Dermis microvascular lymphatic vessel endothelial cell (primary cell): ENCODE measurements at places on chromosomes 2 and 18. TPM values are rescaled to one million over a fixed set of nuclear protein-coding genes. Genes with fewer than 3 reads are reported as not detected.

IGFBP2 gene
- 53.0 and 54.5 TPM in 2 replicates for total RNA-seq

SCG2 gene
- not detected in 2 replicates for total RNA-seq

CD28 gene
- under 0.01 TPM in 2 replicates for total RNA-seq

OTOF gene
- 20.7 and 20.8 TPM in 2 replicates for total RNA-seq

NEU4 gene
- 0.13 TPM in 1 of 2 replicates, not detected in the other for total RNA-seq

B4GALT6 gene
- 5.3 and 5.5 TPM in 2 replicates for total RNA-seq

CCDC68 gene
- total RNA-seq = 0.26 and 0.51 TPM in 2 replicates

DNA sequence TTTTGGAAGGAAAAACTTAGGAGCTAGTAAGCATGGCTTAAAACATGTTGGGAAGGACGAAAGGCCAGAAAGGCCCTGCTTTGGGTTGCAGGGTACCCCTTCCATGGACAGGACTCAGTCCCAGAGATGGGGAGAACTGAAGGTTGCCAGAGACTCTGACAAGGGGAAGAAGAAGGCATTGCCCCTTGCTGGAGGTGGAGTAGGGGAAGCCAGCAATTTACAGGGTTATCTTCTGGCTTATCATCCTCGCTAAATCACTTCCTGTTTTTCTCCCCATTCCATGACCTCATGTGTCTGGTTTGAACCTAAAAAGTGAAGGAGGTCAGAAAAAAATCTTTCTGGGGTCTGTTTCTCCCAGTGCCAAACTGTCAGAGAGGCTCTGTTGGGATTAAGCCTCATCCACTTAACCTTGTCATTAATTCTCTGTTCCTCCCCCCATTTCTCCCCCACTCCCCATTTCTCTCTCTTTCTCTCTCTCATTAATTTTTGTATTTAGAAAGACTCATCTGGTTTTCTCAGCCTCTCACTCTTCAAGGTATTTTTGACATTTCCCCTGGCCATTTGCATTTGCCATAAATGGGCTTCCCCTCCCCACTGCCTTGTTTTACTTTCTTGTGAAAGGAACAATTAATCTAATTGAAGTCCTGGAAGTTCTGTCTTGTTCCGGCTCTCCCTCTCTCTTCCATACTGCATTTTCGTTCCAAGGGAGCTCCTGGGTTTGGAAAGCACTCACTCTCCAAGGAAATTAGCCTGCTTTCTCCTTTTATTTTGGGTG, 17.4 kb downstream of the NRP2 start:
- DNase-seq = no peak

- no peak for DNase-seq
Measured at GRCh38 chr2:233221378-233222063, 30.0 kb upstream of the ATG16L1 start.

GRCh38 chr2:183505911-183506310, 381.7 kb downstream of the NUP35 start:
- DNase-seq = no peak

DNA sequence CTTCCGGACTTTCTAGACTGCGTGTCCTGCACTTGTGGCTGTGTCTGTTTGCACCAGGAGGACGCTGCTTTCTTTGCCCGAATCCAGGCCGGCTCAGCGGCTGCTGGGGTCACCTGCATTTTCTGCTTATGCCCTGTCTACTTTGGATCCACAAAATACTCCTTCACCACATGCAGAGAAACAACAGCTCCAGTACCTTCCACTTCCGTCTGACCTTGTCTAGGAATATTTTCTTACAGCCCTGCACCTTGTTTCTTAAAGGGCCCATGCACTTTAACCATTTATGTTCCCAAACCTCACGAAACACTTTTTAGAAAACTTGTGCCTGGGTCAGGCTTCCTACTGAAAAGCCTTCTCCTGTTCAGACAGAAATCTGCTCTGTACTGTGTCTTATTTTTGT, 129.4 kb upstream of the NCK2 start:
- DNase-seq = no peak

GRCh38 chr2:240405133-240405532, 30.3 kb upstream of the GPC1 start:
- DNase-seq = no peak

GRCh38 chr2:140178234-140178633, 1398.0 kb upstream of the NXPH2 start:
- DNase-seq = no peak

- DNase-seq = no peak
Measured at GRCh38 chr2:210086930-210087329, 84.3 kb downstream of the KANSL1L start.

DNA sequence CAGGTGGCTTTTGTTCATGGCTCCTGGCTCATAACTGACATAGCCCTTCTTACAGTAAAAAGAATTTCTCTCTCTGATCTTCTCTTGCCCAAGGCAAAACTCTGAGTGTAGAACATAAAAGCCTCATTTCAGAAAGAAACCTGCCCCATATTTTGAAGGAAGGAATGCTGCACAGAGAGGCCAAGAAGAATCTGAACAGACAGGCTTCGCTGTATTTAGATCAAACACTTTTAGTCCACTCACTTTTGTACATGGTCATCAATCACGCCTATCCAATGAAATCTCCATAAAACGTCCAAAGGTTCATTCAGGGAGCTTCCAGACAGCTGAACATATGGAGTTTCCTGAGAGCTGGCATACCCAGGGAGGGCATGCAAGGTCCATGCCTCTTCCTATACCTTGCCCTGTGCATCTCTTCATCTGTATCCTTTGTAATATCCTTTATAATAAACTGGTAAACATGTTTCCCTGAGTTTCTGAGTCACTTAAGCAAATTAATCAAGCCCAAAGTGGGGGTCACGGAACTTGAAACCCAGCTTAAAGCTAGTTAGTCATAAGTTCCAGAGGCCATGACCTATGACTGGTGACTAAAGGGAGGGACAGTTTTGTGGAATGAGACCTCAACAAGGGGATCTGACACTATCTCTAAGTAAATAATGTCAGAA, 62.5 kb upstream of the TMEM247 start:
- DNase-seq = no peak

GRCh38 chr2:101998556-101998895, 6.8 kb downstream of the IL1R2 start:
- DNase-seq = no peak

- no peak for DNase-seq
Measured at GRCh38 chr2:24892928-24893327, 27.1 kb downstream of the ADCY3 start.
